ENCODE measurements at places on chromosomes 2 and 18.

- no peak for DNase-seq
These were observed 18.5 kb upstream of the NPAS2 start for GRCh38 chr2:100801402-100801801.

- DNase-seq, result no peak
These were observed 138.4 kb downstream of the OTX1 start for GRCh38 chr2:63189026-63189425.

- no peak for DNase-seq
These were observed 756 bp upstream of the SLC35F5 start for GRCh38 chr2:113757138-113757657.

GRCh38 chr2:102387763-102388546 is 32.4 kb downstream of the IL18R1 start:
- DNase-seq, result no peak

DNA sequence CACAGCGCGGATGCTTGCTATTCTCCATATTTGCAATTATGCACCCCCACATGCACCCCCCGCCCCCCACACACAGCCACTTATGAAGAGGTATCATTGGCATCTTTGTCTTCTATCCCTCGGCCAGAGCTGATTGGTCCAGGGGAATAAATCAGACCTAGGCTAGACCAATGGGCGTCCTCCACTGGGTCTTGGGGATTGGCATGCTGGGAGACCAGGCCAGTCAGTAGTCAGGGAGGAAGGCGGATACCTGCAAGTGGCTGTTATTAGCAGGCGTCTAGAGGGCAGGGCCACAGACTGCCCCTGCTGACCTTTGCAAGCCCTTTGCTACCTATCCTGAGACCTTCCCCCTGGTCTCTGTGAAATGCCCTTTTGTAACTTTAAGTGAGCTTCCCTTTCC is 30.0 kb downstream of the ATOH8 start:
- DNase-seq, result no peak

DNA sequence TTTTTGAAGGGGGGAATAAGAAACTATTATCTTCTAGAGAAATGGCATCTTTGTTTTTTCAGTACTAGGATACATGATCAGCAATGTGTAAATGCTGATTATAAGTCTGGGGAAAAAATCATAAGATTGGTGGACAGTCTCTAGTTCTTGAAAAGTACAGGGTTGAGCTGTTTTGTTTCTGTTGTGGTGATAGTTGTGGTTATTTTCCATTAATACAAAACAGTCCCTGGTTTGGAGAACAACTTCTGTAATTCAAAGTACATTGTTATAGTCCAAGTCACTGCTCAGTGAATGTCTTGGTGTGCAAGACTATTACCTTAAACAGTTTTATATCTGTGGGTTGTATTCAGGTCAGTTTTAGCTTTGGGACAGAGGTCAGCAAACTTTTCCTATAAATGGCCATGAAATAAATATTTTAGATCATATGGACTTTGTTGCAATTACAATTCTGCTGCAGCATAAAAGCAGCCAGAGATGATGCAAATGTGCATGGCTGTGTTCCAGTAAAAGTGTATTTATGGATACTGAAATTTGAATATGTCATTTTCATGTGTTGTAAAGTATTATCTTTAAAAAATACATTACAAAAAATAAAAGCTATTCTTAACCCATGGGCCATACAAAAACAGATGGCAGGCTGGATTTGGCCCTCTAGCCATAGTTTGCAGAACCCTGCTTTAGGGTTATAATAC is 111.0 kb downstream of the CERS6 start:
- no peak for DNase-seq

- DNase-seq, result no peak
These were observed 145.7 kb upstream of the KLF7 start for GRCh38 chr2:207311316-207312005.

DNA sequence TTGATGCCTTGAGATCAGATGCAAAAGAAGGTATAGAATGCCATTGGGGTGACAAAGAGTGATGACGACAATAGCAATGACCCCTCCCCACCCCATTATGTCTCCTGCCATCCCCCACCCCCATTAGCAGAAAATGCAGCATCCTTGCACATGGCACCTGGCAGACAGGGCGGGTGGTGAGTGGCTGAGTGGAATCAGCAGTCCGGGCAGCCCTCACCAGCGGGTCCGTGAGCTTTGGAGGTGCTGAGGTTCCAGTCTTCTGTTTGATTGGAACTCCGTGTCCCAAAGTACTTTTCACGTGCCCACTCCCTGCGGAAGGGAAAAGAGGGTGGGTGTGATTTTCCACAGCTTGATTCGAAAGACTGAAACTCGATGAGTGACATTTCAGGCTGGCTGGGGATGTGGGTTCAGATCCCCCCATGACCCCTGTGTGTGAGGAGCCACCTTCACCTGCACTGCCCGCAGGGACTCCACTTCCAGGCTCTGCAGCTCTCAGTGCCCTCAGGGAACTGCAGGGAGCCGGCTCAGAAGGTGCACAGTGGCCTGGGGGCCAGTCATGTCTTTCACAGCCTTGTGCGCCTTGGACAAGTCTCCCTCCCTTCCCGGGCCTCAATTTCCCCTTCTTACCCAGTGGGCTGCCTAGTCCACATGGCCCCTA is 130.9 kb downstream of the GLI2 start:
- DNase-seq, result no peak

- no peak for DNase-seq
These were observed 312.9 kb downstream of the PRKCE start for GRCh38 chr2:45964223-45964841.

DNA sequence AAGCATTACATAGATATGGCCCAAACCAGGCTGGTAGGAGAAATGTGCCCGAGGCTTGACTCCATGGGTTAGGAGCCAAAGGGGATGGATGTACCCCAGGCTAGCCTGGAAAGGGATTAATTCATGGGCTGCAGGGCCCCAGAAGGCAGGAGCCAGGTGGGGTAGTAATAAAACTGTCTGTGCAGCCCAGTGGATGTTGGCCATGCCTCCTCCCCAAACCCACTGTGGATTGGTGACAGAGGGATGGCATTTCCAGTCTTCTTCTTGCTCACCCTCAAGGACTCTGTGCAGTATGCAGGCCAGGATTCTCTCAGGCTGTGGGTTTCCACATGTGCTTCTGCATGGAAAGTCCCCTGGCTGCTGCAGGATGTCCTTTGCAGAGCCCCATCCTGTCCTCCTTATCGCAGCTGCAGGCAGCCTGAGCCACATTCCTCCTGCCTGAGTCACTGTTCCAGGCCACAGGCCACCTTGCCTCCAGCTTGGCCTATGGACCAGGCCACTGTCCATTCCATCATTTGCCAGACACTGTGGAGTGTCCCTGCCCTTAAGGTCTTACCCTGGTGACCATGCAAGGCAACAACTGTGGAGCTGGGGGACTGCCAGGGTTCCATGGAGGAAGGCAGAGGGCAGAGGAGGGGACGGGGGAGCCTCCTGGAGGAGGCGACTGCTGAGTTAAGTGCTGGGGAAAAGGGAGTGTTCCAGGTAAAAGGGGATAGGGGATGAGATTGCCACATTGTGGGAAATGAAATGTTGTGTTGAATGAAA is 38.9 kb downstream of the INO80C start:
- no peak for DNase-seq

DNA sequence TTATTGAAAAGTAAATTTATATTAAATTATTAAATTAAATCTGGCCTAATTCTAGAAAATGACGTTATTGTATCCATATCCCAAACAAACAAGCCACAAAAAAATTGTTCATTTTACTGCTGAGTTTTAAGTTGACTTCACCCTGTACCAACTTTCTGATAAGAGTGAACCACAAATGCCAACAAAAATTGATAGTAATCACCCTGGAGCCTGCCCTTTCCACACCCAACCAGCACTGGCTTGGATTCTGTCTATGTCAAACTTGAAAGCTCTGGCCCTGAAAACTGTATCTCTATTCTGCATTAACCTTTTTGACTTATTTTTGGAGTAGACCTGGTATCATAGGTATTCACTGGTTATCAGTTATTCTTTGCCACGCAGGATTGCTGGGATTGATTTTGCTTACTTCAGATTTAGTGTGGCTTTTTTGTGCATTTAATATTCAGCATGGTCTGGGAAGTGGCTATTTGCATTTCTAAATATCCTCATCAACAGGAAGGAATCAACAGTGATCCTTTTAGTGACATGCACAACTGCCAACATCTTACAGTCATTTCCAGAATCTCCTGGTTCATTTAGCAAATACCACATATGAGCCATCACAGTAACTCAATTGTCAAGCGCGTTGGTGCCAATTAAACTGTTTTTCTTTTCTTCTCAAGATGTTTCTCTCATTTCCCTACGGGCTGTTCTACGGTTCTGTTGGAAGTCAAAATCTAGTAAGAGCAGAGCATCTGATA is 11.4 kb upstream of the SRBD1 start:
- no peak for DNase-seq

GRCh38 chr18:74390900-74391299 is 66.2 kb downstream of the DIPK1C start:
- no peak for DNase-seq

DNA sequence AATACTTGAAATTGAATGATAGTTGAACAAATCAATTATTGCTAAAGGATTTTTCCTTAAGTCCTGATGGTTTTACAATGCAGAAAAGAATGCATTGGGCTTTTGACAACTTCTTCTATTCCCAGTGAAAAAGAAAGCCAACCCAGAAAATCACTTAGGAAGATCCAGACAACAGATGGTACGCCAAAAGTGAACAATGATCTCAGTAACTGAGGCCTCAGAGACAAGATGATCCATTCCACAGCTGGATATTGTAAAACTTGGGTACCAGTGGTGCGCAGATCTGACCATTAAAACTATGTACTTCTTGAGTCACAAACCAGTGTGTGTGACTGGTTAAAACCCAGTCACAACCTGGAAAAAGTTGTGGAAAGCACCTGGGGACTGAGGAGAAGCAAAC is 173.5 kb downstream of the ETAA1 start:
- no peak for DNase-seq

DNA sequence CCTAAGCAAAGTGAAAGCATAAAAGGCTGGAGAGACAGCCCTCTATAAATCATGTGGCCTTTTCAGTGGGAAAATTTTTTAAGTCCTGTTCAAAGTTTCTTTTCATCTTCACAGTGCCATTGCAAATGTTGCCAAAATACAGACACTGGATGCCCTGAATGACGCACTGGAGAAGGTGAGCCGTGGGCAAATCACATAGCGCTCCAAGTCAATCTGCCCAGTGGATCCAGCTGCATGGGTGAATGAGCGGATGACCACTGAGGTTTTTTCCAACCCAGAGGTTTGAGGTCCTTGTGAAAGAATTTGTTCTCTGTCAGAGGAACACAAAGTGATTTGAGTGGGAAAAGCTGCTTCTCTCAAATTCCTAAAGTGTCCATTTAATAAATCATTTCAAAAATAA is 11.8 kb downstream of the DAPL1 start:
- DNase-seq, result no peak

- DNase-seq, result no peak
These were observed 55.5 kb upstream of the ANKRD62 start for GRCh38 chr18:12038082-12038638.

DNA sequence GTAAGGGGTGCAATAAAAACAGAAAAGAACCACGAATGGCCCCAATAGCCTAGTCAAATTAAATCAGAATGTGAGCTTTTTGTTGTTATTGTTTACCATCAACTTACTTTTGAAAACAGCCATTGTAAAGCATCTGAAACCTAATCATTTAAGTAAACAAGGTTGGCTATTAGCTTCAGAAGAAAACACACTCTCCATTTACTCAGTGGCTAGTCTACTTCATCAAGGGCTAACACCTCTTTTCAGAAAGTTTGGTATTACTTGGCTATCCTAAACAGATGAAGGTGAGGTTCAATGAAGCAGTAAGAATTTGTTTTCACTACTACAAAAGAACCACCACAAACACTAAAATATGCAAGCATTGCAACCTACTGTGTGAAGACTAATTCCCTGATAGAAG is 398.0 kb downstream of the CDH2 start:
- DNase-seq, result no peak

- DNase-seq, result no peak
These were observed 49.7 kb downstream of the RRM2 start for GRCh38 chr2:10172033-10172871.

Data from activated T-helper 1 cell treated with Interleukin-2 at 50 U/mL for 16 hours (primary cell).